Activated CD4-positive, alpha-beta T cell treated with anti-CD3 and anti-CD28 coated beads, Interleukin-2, amount 10 ng/mL, durations not matched to agents 24 days and 14 days (primary cell): ENCODE measurements at places on chromosomes 3 and 15. TPM values are rescaled to one million over a fixed set of nuclear protein-coding genes. Genes with fewer than 3 reads are reported as not detected.

DNA sequence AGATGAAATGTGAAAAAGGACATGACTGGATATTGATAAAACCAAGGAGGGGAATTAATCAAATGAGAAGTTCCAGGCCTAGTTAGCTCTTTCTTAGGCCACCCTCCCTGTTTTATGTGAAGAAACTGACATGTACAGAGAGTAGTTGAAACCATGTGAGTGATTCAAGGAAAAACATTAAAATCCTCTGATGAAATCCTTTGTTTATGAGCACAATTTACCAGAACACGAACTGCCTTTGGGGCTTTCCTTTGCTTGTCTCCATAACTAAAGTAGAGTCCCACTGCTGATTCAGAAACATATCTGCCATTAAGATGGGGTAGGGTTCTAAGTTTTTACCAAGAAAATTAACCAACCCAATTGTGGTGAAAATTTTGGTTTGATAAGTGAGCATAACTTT lies 558.3 kb downstream of the NR2F2 start:
- peaks cover 1% of the 10 kb centered on the region for H3K27me3 ChIP-seq
- H3K36me3 ChIP-seq, result no peaks in the 10 kb centered on the region
- H3K4me1 ChIP-seq, result peaks cover 10% of the 10 kb centered on the region
- no peak for DNase-seq

GRCh38 chr15:82136120-82136519 lies 90.3 kb upstream of the MEX3B start:
- H3K27me3 ChIP-seq, result no peaks in the 10 kb centered on the region
- no peak for DNase-seq
- peaks cover 27% of the 10 kb centered on the region for H3K36me3 ChIP-seq
- no peak overlapping the region for H3K4me3 ChIP-seq
- peaks cover 5% of the 10 kb centered on the region for H3K4me1 ChIP-seq
- H3K27ac ChIP-seq, result no peak overlapping the region

GRCh38 chr3:166425900-166426611 lies 588.8 kb upstream of the BCHE start:
- H3K27me3 ChIP-seq, result no peaks in the 10 kb centered on the region
- H3K27ac ChIP-seq, result no peak overlapping the region
- no peaks in the 10 kb centered on the region for H3K36me3 ChIP-seq
- no peak for DNase-seq

GRCh38 chr3:98646680-98647079 lies 53.3 kb upstream of the CPOX start:
- H3K27me3 ChIP-seq, result peaks cover 2% of the 10 kb centered on the region
- H3K4me1 ChIP-seq, result peaks cover 4% of the 10 kb centered on the region
- no peaks in the 10 kb centered on the region for H3K36me3 ChIP-seq
- no peak for DNase-seq
- no peak overlapping the region for H3K4me3 ChIP-seq
- H3K27ac ChIP-seq, result no peak overlapping the region

DNA sequence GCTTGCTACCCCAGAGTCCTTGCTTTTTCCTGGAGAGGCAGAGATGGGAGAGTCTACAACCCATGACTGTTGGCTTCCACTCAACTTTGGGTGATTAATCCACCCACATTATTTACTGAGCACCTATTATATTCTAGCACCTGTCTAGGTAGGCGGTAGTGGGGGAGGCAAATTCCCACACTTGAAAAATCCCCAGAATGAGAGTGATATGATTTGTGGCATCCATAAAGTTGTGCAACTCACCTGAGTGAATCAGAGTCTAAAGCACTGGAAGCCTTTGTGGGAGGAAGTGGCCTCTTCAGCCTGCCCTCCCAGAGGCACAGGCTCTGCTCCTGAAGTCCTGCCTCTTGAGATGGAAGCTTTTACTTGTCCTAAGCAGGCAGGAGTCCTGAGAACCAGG lies 40.4 kb upstream of the CTNNB1 start:
- no peaks in the 10 kb centered on the region for H3K36me3 ChIP-seq
- no peak for DNase-seq
- peaks cover 13% of the 10 kb centered on the region for H3K4me1 ChIP-seq
- no peak overlapping the region for H3K27ac ChIP-seq
- no peak overlapping the region for H3K4me3 ChIP-seq

- H3K36me3 ChIP-seq, result no peaks in the 10 kb centered on the region
- no peaks in the 10 kb centered on the region for H3K4me1 ChIP-seq
- no peak overlapping the region for H3K4me3 ChIP-seq
- DNase-seq, result no peak
These were observed 366.0 kb downstream of the PTPRG start for GRCh38 chr3:61927332-61927731.

DNA sequence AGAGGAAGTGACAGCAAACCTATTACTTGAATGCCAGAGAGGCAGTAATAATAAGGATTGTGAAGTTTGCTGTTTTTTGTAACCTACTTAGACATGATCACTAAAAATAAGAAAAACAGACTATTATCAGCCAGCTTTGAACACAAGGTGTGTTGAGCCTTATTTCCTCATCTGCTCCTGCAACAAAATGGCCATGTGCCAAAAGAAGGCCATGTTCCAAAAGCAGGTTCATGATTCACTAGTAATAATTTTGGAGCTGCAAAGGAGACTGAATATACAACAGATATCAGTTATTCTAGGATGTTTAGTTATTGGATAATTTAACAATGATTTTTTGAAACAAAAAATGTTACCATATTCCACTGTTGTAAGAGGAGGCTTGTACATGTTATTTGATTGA lies 578.7 kb downstream of the SQOR start:
- no peaks in the 10 kb centered on the region for H3K36me3 ChIP-seq
- no peak for DNase-seq
- no peaks in the 10 kb centered on the region for H3K4me1 ChIP-seq

DNA sequence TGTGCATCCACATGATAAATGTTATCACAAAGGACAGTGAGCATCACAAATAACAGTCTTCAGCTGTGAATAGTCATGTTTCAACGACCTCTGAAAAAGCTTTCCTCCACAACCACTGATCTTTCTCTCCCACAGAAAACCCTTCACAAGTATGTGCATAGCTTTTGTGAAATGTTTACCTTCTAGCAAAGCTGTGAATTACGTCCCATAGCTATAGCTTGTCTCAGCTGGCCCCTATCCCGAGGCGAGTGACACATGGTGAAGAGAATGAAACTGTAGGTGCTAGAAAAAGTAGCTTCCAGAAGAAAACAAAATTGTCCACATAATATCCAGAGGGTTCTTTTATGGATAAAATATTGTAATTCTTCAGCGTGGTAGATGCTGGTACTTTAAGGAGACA lies 182.0 kb downstream of the FGF12 start:
- no peaks in the 10 kb centered on the region for H3K36me3 ChIP-seq
- no peaks in the 10 kb centered on the region for H3K4me1 ChIP-seq
- no peak overlapping the region for H3K4me3 ChIP-seq
- no peak for DNase-seq

ERICH6 gene
- total RNA-seq, result not detected in 2 replicates

PTH1R gene
- total RNA-seq, result not detected in 2 replicates

AADACL2 gene
- total RNA-seq, result not detected in 2 replicates
